ENCODE measurements at places on chromosomes 3 and 15.

DNA sequence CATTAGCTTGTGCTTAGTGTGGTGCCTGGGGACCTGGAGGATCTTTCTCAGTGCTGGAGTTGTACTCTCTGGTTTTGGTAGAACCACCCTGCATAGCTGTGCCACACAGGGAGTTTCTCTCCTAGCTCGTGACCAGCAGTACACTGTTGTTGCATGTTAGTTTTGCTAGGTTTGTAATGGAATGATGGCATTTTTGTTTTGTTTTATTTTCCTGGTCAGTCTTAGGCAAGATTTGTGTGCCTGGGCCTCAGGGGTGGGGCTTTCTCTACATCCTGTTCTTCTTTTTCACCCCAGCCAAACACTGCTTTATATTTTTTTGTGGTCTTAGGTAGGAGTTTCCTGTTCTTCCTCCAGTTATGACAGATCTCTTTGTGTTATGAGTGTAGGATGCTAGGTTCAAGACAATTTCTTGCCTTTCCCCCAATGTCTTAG lies 534.5 kb upstream of the KCNMB2 start:
- no peak for DNase-seq

DNA sequence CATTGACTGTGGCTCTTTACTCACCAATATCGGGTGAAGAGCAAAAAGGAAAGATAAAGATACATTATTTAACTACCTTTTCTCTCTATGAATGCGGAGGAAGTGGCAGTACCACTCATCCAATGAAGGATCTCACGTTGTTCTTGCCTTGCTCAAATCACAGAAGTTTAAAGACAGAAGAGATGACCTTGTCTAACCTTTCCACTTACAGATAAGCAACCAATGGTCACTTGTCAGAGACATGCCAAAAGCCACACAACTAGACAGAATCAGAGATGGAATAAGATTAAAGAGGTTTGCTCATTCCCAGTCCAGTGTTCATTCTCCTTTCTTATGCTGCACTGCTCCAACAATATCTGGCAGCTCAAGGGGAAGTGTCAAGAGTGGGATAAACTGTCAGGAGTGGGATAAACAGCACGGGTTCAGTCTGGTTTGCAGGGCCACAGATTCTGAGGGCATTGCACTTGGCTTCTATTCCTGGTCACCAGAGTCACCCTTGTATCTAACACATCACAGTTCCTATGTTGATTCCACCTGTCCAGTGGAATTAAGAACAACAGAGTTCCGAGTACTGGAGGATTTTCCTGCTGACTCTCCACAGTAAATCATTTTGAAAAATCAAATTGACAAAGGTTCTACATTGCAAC lies 6.7 kb downstream of the VPS13C start:
- DNase-seq = no peak

DNA sequence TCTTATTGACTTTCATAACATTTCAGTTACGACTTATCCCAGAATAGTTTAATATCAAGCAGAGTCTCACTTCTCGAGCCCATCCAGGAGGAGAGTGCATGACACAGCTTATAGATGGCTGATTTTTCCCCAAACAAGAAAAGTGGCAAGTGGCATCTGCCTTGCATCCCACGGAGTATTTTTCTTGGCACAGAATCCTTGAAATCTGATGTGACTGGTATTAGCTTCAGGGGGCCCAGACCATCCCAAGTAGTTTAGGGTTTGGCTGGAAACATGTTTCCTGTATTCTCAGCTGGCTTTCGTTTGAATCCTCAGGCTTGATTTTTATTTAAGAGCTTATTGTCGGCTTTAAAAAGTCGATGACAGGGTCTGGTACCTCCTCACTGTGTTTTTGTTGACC lies 20.7 kb upstream of the FBXL22 start:
- no peak for DNase-seq

DNA sequence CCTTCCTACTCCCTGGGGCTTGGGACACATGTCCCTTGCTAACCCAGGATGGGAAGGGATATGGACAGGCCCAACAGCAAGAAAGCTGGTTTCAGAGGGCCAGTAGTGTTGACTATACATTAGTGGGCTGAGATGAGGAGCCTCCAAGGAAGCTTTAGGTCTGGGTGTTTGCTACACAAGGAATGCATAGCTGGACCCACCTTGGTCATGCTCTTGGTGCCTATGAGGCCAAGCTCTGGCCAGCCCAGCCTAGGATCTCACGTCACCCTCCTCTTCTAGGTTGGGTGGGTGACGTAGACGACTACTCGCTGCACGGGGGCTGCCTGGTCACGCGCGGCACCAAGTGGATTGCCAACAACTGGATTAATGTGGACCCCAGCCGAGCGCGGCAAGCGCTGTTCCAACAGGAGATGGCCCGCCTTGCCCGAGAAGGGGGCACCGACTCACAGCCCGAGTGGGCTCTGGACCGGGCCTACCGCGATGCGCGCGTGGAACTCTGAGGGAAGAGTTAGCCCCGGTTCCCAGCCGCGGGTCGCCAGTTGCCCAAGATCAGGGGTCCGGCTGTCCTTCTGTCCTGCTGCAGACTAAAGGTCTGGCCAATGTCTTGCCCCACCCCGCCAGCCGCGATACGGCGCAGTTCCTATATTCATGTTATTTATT lies 653 bp upstream of the WDR6 start:
- DNase-seq = peak; percentile 40

GRCh38 chr3:46954178-46954577 lies 22.4 kb downstream of the CCDC12 start:
- no peak for DNase-seq

DNA sequence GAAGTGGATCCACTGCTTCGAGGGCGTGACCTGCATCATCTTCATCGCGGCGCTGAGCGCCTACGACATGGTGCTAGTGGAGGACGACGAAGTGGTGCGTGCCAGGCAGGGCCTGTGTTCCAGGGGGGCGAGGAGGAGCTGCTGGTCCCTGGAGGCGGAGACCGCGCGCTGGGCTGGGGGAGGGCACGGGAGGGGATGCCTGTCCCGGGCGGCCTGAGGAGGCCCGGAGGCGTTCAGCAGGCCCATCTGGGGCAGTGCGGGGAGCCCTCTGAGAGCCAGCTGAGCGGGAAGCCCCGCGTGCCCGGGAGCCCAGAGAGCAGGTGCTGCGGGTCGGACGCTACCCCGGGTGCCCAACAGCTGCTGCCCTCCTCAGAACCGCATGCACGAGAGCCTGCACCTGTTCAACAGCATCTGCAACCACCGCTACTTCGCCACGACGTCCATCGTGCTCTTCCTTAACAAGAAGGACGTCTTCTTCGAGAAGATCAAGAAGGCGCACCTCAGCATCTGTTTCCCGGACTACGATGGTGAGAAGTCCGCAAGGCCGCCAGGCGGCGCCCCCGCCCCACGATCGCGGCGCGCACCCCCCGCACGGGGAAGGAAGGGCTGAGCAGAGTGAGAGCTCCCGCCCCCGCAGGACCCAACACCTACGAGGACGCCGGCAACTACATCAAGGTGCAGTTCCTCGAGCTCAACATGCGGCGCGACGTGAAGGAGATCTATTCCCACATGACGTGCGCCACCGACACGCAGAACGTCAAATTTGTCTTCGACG lies 2.9 kb downstream of the GNAT1 start:
- peak; percentile 45 for DNase-seq

DNA sequence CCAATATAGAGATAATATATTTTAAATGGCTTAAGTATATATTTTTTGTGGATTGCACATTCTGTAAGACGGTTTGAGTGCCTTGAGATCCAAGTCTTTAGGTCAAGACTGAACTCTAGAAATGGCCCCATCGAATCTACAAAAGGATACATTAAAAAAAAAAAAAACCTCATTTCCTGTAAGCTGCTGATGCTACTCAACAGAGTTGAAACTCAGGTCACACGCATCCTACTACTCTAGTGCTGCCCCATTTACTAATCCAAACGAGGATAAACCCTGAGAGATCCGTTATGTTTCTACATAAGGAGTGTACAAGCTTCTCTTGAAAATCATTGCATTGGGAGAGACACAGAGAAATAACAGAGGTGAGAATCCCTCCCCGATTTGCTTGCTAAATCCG lies 187.3 kb downstream of the TIGIT start:
- DNase-seq = no peak

DNA sequence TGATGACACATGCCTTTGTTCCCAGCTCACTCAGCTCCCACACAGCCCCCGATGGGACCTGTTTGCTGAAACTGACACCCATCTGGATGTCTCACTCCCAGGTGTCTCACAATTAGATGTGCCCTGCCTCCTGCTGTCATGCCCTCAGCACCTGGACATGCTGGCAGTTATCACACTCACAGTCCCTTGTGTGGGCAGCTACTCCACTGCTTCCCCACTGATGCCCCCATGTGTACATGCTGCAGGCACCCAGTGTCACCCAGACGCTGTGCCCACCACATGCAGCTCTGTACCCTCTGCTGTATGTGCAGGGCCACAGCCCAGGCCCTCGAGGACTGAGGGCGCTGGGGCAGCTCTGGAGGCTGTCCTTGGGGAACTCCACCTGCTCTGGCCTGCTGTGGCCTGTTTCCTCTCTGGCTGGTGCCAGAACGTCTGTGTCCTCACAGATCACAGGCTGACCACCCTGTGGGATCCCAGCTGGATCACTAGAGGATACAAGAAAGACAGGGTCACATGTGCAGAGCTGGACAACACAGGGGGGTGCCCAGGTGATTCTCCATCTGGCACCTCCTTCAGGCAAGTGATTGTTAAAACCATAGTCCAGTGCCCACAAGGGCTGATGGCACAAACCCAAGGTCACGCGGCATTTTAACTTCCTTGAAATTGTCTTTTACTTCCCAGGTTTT lies 14.0 kb downstream of the C3orf22 start:
- peak; percentile 56 for DNase-seq

DNA sequence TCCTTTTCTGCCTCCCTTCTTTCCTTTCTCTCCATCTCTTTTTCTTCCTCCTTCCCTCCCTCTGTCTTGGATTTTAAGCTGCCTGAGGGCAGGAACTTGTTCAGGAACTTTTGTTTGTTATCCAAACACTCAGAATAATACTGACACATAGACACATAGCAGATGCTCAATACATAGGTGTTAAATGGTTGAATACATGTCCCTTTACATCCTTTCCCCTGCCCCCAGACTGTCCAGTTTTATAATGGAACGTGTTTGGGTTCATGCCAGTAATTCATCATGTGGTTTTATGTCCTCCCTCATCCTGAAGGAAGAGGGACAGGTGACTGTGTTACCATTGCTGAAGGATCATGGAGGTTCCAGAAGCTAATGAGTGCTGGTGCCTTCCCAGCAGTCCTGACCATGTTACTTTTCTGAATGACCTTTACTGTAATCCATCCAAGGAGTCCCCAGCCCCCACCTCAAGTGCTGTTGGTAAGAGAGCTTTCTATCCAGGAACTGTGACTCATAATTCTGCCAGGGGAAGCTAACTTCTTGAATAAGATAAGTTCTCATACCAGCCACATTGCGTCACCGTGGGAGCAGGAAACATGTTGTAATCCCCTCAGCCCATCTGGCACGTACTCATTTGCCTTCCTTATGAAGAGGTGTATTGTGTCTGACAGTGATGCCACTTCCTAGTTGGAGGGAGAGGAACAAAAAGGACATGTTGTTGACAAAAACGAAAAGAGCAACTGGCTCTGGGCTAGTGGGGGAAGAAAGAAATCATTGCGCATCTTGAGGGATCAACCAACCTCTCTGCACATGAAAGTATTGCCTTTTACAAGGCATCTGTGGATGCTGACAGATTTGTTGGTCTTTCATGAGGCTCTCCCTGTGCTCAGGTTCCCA lies 52.4 kb downstream of the IL1RAP start:
- peak; percentile 89 for DNase-seq
